ENCODE measurements at places on chromosomes 7 and 10. TPM values are rescaled to one million over a fixed set of nuclear protein-coding genes. Genes with fewer than 3 reads are reported as not detected.

The PLXDC2 gene
- 30.8 TPM for total RNA-seq

The HTRA1 gene
- 16.1 TPM for total RNA-seq

The LEP gene
- not detected for total RNA-seq

The SLC25A28 gene
- 38.0 TPM for total RNA-seq

The BLVRA gene
- 62.2 TPM for total RNA-seq

The CALML5 gene
- 21.2 TPM for total RNA-seq

DNA sequence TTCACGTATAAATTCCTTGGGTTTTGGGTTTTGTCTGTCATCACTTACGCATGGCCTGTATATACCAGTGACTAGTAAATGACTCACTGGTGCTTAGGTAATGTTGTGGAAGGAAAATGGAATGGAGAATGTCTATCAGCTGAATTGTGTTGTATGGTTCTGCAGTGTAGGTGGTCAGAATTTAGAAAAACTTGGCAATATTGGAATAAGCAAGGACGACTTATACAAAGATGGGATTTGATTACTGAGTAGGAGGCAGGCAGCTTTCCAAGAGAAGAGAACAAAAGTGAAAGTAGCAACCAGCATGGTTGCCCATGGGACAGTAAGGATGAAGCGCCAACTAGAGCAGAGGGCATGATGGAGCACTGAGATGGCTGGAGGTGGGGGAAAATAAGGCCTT lies 168.6 kb upstream of the CSTF2T start:
- DNase-seq: no peak

- DNase-seq: no peak
Measured at GRCh38 chr10:88987243-88987725, 3.3 kb upstream of the FAS start.

The SFTPA1 gene
- not detected for total RNA-seq

- DNase-seq: no peak
Measured at GRCh38 chr10:129941199-129942018, 22.7 kb downstream of the EBF3 start.

Measured in esophagus squamous epithelium (tissue), 5 donors.